ENCODE measurements at places on chromosomes 16 and 17. TPM values are rescaled to one million over a fixed set of nuclear protein-coding genes. Genes with fewer than 3 reads are reported as not detected.

The NLE1 gene
- 18.2 TPM for total RNA-seq

The SLX1A gene
- 34.7 TPM for total RNA-seq

- DNase-seq = peak; percentile 72
These were observed at the start of gene WWP2 for GRCh38 chr16:69761983-69762813. WWP2 (plus strand) TSS chr16:69762332; CDS start chr16:69787011, 24,679 bp downstream.

- no peak for DNase-seq
These were observed 47.5 kb upstream of the ZCCHC14 start for GRCh38 chr16:87540072-87540896.

DNA sequence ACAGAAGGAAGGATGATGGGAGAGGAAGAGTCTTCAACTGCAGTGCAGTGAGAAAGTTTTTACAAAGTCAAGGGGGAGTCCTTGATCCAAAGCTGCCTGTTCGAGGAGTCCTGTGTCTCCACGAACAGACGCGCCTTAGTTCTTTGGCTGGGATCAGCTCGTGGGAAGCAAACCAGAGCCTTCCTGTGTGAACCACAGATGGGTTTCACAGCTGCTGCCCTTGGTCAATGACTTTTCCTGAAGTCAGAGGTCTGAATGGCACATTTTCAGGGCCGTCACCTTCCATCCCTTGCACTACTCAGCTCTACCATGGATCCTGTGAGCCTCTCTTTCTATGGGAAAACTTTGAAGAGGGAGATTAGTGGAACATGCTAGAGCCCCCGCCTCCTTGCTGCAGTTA lies 4.2 kb upstream of the SBK1 start:
- DNase-seq = no peak
